ENCODE measurements at places on chromosomes 3 and 15.
A peak's percentile ranks its signal among the peaks of the same experiment; 100 is the strongest.

DNA sequence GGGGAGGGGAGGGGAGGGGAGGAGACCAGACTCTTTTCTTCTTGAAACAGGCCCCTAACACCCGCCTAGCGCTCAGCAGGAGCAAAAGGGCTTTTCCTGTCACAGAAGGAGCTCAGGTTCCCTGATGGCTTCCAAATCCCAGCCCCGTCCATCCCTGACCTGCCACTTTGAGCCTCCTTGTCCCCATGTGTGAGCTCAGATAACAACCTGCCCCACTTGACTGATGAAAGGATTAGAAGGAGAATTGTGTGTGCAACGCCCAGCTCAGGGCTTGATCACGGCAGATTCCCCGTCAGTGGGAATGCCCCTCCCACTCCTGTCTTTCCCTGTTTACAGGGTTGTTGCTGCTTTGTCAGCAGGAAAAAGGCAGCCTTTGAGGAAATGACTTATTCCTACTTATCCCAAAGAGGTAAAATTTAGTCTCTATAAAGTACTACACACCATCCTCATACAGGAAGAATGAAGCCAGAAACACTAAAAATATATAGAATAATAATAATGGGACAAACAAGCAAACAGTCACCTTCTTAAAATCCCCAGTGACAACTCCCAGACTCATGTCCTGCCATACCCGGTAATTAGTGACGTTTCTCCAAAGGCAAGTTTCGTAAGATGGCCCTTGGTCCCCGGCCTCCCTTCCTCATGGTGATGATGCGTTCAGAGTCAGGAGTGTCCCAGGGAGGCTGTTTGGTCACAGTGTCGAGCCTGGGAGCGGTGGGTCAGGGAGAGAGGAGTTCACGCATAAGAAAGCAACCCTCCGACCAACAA, 6.1 kb upstream of the LRRC15 start:
- peak; percentile 59 for DNase-seq

GRCh38 chr15:85725564-85725963, 69.2 kb downstream of the KLHL25 start:
- no peak for DNase-seq

- no peak for DNase-seq
Observed at GRCh38 chr3:193710286-193711165, 117.5 kb downstream of the OPA1 start.

- peak; percentile 33 for DNase-seq
Observed at GRCh38 chr3:177062052-177062732, 135.1 kb downstream of the TBL1XR1 start.

- no peak for DNase-seq
Observed at GRCh38 chr15:27826411-27826810, 272.7 kb downstream of the OCA2 start.

DNA sequence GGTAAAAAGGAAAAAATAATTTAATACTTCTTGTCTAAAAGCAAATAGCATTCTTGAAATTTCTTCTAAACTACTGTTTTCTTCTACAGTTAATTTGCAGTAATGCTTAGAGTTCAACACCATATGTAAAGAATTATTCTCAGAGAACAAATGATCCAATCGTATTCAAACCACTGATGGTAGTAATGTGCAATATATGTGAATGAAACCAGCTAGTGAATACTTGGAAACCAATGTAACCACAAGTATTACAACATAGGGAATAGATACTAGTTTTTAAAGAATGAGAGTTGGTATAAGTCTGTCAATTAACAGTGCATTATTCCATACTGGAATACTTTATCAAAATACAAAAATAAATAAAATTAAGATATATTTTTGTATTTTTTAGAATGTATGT, 850.0 kb downstream of the DIPK2A start:
- DNase-seq, result no peak

- DNase-seq, result no peak
Observed at GRCh38 chr3:29827756-29828155, 546.9 kb downstream of the RBMS3 start.

GRCh38 chr3:136630915-136631314, 121.3 kb downstream of the STAG1 start:
- DNase-seq, result no peak

DNA sequence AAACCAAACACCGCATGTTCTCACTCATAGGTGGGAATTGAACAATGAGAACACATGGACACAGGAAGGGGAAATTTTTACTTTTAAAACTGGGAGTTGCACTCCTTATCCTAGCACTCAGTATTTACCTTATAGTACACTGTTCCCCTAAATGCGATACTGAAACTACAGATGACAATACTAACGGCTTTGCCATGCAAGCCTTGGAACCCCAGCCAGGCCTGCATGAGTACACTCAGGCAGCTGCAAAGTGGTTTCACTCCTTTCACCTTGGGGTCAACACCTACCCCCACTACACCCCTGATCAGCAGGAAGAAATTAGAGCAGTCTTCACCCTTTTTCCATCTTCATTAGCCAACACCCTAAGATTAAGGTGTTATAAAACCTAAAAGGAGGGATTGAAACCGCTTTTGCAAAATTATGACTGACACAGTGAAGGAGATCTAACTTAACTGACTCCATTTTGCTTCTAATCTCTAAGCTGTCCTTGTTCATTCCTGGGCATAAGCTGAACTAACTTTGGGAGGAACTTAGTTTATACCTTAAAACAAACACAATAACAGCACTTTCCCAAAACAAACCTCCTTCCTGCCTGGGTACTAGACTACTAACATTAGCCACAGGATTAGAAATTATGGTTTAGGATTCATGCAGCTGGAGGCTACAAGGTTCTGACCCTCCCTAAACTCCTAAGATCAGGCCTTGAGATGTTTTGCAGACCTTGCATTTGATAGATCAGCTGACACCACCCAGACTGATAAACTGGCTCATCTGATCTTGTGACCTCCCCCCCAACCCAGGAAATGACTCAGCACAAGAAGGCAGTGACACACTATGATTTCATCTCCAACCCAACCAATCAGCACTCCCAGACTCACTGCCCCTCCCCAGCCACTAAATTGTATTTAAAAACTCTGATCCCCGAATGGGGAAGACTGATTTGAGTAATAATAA, 452.1 kb upstream of the PPP2R3A start:
- DNase-seq, result peak; percentile 5

- peak; percentile 7 for DNase-seq
Observed at GRCh38 chr3:33490641-33491241, 50.5 kb upstream of the UBP1 start.

Data from dermis blood vessel endothelial cell (primary cell).